ENCODE measurements at places on chromosomes 2 and 18. TPM values are rescaled to one million over a fixed set of nuclear protein-coding genes. Genes with fewer than 3 reads are reported as not detected.

The SCG2 gene
- total RNA-seq, result not detected

The CEP192 gene
- total RNA-seq, result 21.4 TPM

The CABYR gene
- total RNA-seq, result not detected

The DYNAP gene
- total RNA-seq, result not detected

The GALNT3 gene
- 2.5 TPM for total RNA-seq

The CERKL gene
- not detected for total RNA-seq

The ECEL1 gene
- total RNA-seq, result not detected

The CAPN14 gene
- not detected for total RNA-seq

The GKN2 gene
- not detected for total RNA-seq

The HRH4 gene
- total RNA-seq, result not detected

The TPO gene
- total RNA-seq, result 13.2 TPM

The POTEI gene
- total RNA-seq, result not detected

The CRACDL gene
- total RNA-seq, result 4.2 TPM

The NFATC1 gene
- total RNA-seq, result 12.9 TPM

The RAB6D gene
- not detected for total RNA-seq

The FEV gene
- total RNA-seq, result not detected

The ACTR1B gene
- total RNA-seq, result 59.0 TPM

The ORC4 gene
- 15.8 TPM for total RNA-seq

The SCN7A gene
- 4.9 TPM for total RNA-seq

The ASB18 gene
- not detected for total RNA-seq

The AKAIN1 gene
- not detected for total RNA-seq

The GCG gene
- not detected for total RNA-seq

The SLC30A3 gene
- total RNA-seq, result not detected

The PID1 gene
- 57.6 TPM for total RNA-seq

The SERPINB13 gene
- total RNA-seq, result not detected

The UGT1A10 gene
- total RNA-seq, result not detected

The SLC5A7 gene
- total RNA-seq, result under 0.01 TPM

The EPB41L3 gene
- 225 TPM for total RNA-seq

The EVX2 gene
- total RNA-seq, result not detected

The ASB3 gene
- total RNA-seq, result 19.2 TPM

The INPP1 gene
- 14.1 TPM for total RNA-seq

The RNF181 gene
- total RNA-seq, result 151 TPM

The HNRNPA3 gene
- total RNA-seq, result 104 TPM
